ENCODE measurements at places on chromosomes 6 and 20.

DNA sequence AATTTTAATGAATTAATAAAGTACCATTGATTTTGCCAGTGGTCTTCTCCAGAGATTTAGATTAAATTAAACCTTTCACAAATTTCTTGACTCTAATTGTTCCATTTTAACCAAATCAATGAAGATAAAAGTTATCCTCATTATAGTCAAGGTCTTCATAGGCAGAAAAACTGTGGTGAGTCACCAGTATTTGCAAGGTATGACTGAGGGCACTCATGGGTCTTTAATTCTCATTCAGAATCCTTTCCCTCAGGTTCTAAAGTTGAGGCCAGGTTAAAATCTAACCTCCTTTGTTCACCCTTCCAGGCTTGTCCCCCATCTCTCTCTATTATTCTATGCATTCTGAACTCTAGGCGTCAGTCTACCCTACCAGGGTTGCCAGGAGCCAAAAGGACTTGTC, 93.9 kb downstream of the JAG1 start:
- no peak for DNase-seq

DNA sequence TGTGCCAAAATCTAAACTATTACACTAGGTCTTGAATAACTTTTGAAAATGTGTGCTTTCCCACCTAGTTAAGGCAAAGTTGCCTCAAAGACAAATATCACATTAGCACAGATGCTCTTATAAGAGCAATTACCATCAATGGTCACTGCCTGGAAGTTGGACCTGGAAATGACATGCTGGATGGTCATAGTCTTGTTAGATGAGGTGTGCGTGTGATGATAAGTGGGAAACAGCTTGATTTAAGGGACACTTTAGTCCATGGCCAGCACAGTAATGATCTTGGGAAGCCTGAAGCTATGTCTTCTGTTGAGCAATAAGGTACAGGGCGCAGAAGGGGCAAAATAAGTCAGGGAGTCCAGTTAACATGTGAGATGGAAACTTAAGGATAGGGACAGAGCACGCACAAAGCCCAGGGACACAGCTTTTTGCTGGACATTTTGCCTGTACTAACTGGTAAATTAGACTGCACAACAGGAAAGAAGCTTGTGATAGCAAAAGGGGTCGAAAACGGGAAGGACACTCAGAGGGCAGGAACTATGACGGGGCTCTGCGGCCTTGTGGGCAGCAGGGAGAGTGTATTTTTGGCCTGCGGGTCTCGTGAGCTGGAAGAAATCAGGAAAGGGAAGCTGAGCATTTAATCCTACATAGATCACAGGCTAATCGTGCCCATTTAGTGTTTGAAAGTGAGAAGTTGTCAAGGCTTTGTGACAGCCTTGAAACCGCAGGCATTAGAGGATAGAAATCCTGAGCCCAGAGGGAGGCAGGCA, 66.7 kb upstream of the BMP2 start:
- no peak for DNase-seq

GRCh38 chr20:33948480-33948879, 45.2 kb upstream of the RALY start:
- DNase-seq: no peak

DNA sequence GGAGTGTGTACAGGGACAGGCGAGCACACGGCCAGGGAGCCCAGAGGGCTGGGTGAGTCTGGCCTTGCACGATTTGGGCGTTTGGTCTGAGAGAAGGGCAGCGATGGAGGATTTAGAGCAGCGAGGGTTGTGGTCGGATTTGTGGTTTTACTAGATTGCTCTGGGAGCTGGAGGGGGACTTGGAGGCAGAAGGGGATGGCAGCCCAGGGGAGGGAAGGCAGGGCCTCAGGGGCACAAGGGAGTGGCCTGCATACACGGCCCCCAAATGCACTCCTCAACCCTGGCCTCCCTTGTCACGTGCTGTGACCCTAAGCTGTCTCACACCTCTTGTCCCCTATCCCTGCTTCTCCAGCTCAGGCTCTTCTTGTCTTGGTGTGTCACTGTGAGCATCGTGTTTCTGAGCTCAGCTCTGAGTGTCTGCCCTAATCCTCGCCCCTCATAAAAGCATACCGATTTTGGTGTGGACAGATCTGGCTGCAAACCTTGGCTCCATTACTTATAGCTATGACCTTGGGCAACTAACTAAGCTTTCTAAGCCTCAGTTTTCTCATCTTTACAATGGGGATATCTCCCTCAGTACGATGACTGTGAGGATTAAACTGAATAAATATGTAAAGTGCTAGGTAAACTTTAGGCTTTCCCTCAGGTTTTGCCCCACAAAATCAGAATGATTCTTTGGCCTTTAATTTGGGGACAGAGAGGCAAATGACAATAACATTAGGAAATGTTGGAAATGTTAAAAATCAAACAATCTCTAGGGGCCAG, 120.1 kb upstream of the ARMC2 start:
- DNase-seq: no peak

DNA sequence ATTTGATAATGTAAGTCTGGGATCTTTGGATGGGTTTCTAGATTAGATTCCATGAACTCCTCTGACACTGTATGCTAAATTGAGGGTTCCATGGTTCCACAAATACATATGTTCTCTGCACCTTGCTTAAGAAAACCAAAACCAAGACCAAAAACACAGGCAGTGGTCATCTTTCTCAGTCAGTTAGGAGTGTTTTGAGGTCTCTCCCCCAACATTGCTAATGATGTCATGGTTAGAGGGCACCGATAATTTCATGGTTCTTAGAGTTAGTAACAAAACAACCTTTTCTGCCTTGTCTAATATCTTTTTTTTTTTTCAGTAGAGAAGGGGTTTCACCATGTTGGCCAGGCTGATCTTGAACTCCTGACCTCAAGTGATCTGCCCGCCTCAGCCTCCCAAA, 44.5 kb downstream of the ARID1B start:
- DNase-seq: no peak

GRCh38 chr6:109460161-109460829, 4.7 kb upstream of the MICAL1 start:
- DNase-seq: no peak

GRCh38 chr6:37583261-37583660, 83.6 kb upstream of the CCDC167 start:
- no peak for DNase-seq
